ENCODE measurements at places on chromosomes 2 and 18.

DNA sequence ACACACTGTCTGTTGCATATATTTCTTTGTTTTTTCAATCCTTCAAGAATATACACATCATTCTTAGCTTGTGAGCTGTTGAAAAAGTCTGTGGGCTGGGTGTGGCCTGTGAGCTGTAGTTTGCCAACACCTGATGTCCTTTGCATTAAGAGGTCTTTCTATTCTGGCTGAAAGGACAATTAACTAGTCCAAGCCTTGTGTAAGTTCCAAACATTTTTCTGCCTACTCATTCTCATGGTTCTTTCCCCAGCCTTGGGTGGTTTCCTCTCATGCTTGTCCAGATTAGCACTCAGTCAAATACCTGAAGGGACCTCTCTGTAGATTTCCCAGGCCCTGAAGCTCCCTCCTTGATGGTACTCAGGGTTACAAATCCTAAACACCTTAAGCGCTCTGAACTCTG, 57.8 kb upstream of the NABP1 start:
- peak; percentile 58 for DNase-seq

DNA sequence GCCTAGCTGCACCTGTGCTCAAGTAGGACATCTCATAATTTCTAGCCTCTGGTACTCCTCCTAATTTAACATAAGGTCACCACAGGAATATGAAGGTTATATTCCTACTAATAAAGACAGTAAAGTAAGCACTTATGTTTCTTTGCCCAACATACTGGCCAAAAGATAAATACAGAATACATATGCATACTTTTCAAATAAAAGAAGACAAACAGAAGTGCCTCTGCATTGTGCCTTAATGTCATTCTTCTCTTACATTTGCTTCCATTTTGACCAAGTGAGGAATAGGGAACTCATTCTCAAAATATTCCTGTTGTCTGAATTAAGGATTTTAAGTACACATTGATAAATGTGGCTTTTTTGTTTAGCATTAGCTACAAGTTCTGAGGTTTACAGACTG, 5.6 kb downstream of the BCL11A start:
- DNase-seq, result no peak

DNA sequence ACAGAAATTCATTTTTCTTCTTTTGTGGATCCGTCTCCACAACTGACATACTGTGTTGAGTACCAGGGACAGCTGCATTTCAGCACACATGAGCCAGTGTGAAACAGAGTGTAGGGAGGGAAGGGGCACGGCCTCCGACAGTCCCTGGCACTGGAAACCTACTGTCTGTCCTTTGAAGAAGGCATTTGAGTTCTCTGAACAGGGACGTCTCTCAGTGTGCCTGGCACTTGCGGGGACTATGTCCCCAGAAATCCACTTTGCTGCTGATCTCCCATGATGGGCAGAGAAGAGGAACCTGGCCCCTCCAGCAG, 48.1 kb downstream of the PLB1 start:
- no peak for DNase-seq

DNA sequence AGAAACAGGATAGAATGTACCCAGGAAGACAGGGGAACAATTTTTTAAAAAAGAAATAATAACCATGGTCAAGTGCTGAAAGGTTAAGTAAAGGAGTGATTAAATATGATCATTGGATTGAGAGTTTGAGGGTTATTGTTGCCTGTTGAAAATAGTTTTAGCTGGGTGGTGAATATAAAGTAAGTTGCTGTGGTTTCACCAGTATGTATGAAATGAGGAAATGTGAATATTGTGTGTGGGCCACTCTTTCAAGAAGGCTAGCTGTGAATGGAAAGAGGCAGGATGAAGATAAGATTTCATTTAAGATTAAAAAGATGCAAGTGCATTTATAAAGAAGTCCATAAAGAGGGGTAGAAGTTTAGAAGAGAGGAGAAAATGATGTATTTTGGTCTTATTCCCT, 53.8 kb downstream of the GULP1 start:
- no peak for DNase-seq

DNA sequence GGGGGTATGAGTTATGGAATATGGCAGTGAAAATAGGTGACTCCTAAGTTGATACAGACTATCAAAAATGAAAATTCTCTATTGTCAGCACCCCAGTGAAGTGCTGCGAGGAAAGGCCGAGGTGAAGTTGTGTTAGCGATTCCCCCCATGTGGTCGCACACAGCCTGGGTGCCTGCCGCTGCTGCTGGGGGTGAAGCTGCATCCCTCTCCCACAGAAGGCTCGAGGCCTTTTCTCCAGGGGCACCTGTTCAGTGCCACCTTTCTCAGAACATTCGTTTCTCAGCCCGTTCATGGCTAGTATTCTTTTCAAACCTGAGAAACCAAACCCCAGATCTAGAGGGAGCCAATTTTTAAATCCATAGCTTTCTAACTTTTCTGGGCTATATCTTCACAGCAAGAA, 23.8 kb downstream of the HK2 start:
- no peak for DNase-seq

Measured in suppressor macrophage treated with lipopolysaccharide for 1 hour (primary cell).